HuH-7 (cell line): ENCODE measurements at places on chromosomes 5 and 9.

- DNase-seq, result no peak
Observed at GRCh38 chr9:33185406-33185805, 18.3 kb upstream of the B4GALT1 start.

DNA sequence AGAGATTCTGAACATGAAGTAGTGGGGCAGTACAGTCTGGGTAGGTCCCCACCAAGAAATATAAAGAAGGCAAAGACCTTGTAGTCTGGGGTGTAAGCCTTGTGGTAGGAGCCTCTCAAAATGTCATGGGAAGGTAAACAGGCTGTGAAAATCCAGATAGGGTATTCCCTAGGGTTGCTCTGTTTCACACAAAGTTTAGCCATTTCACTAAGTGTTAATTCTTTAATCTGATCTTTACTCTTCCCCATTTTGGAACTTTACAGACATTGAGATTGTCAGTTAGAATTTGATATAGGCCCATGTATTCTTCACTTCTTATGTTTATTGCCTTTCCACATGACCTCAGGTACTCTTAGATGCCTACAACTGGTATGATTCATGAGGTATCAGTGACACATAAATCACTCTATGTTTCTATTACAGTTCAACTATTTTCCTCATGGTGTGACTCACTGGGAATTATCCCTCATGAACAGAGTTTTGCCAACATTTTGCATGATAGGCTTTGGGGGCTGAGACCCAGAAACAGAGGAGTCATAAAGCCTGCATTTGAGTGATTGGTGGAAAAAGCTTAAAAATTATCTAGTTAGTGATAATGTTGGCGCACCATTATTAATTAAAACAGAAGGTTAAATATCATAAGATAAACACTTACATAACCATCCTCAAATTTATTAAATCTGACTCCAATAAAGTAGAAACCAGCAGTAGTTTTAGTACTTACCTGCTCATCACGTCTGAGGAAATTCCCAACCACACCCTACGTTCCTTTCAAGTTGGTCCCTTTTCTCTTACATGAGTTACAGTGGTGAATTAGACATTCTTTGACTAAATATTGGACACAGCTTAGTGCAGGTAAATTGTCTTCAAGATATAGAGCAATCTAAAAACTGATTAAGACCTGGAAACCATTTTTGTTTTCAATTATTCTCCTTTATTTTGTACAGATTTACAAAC is 399.8 kb upstream of the MEF2C start:
- no peak for DNase-seq

DNA sequence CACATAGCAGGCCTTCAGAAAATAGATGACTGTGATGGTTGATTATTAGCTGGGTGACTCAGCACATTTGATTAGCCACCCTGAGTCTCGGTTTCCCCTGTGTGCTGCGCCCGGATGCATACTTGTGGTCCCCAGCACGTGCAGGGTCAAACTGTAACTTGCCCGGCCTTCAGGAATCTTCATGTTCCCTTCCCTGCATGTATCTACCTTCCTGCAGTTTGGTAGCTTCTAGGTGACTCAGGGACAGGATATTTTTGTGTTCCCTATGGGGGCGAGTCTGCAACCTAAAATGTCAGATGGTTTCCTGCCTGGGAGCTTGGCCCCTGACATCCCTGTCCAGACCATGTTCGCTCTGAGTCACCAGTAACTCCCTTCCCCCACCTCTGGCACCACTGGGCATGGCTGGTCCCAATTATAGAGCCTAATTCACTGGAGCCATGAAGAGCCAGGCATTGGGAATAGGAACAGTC is 13.2 kb downstream of the PTGS1 start:
- DNase-seq, result no peak

- no peak for DNase-seq
Observed at GRCh38 chr5:116765441-116765840, 190.8 kb upstream of the SEMA6A start.

DNA sequence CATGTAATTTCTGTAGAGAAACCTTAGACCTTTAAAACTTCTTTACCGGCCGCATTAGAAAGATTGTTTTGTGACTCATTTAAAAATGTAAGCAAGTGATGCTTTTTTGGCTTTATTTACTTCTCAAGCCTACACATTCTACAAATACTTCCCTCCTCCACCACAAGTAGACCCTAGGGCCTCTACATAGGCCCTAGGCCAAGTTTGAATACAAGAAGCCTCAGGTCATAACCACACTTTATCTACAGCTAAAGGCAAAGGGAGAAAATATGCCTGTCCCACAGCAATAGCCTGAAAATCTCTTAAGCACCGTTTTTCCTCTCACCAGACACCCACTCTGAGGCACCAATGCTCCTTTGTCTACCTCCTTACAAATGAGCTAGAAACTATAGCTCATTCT is 53.9 kb downstream of the CSNK1A1 start:
- no peak for DNase-seq

DNA sequence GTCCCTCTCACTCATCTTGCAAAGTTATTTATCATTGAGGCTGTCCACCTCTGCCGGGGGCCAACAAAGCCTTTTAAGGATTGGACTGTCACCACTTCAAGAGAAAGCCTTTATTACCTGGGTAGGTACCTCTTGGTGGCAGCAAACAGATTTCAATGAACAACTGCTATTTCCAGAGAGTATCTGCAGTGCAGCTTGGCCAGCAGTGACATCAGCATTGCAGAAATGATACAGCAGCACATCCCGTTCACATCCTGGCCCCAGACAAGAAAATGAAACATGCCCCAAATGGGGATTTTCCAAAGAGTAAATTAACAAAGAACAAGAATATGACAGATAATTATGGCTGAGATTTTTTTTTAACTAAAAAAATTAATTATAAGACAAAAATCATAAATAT is 2.3 kb upstream of the SPATA6L start:
- DNase-seq, result no peak

DNA sequence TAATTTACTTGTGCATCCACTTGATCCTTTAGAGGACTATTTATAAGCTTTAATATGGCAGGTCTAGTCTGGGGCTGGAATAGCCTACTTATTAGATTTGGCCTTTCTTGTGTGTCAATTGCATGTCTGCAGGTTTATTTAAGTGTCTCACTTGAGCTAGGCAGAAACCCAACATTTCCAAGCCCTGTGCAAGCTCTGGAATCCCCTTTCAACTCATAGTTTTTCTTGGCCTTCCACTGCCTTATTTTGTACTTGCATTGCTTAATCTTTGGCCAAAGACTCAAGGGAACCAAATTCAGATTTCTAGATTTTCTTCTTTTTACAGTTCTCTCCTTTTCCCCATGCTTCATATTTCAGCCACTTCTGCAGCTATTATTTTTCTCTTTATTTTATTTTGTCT is 102.4 kb upstream of the RFX3 start:
- DNase-seq, result no peak
